ENCODE measurements at places on chromosomes 12 and 14.
A peak's percentile ranks its signal among the peaks of the same experiment; 100 is the strongest.

DNA sequence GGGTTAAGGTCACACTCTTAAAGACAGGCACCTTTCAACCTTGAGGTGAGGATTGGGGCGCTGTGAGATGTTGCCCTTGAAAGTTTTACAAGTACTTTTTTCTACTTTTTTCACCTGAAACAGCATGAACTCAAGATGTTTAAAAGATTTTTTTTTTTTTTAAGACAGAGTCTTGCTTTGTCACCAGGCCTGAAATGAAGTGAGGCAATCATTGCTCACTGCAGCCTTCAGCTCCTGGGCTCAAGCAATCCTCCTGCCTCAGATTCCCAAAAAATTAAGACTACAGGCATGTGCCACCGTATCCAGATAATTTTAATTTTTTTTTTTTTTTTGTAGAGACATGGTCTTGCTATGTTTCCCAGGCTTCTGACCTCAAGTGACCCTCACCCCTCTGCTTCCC, 243.9 kb downstream of the DIO2 start:
- no peak for DNase-seq

GRCh38 chr12:48773686-48774085, 15.2 kb downstream of the ADCY6 start:
- no peak for DNase-seq

DNA sequence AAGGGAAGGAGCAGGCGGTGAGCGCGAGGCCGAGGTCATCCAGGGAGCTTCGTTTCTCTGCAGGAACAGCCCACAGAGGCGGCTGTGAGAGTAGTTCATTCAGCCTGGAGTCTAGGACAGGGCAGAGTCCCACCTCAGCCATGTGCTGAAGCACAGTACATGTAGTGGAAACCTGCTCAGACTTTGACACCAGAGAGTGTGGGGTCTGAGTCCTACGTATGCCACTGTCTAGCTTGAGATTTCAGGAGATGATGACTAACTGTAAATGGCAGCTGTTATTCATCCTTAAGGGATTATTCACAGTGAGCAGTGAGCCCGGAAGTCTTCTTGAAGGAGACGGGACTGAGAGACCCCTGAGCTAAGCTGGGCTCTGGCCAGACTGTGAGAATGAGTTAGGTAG, 938 bp upstream of the SLC6A13 start:
- peak; percentile 54 for DNase-seq

- no peak for DNase-seq
Observed at GRCh38 chr14:91848504-91849001, 18.8 kb downstream of the TC2N start.

- DNase-seq: no peak
Observed at GRCh38 chr12:80818878-80819277, 102.2 kb downstream of the MYF5 start.

GRCh38 chr14:93970585-93970964, 5.8 kb downstream of the ASB2 start:
- DNase-seq: no peak

- DNase-seq: peak; percentile 54
Observed at GRCh38 chr12:63151623-63152320, 771 bp upstream of the AVPR1A start.

- DNase-seq: no peak
Observed at GRCh38 chr12:106152334-106152733, 13.6 kb upstream of the NUAK1 start.

GRCh38 chr12:25352083-25352918, 101.6 kb upstream of the KRAS start:
- DNase-seq: no peak

GRCh38 chr12:109523071-109523470, 45.6 kb downstream of the UBE3B start:
- DNase-seq: no peak

- no peak for DNase-seq
Observed at GRCh38 chr14:101004176-101004575, 100.7 kb upstream of the RTL1 start.

GRCh38 chr12:115922952-115923564, 354.4 kb downstream of the MED13L start:
- no peak for DNase-seq

DNA sequence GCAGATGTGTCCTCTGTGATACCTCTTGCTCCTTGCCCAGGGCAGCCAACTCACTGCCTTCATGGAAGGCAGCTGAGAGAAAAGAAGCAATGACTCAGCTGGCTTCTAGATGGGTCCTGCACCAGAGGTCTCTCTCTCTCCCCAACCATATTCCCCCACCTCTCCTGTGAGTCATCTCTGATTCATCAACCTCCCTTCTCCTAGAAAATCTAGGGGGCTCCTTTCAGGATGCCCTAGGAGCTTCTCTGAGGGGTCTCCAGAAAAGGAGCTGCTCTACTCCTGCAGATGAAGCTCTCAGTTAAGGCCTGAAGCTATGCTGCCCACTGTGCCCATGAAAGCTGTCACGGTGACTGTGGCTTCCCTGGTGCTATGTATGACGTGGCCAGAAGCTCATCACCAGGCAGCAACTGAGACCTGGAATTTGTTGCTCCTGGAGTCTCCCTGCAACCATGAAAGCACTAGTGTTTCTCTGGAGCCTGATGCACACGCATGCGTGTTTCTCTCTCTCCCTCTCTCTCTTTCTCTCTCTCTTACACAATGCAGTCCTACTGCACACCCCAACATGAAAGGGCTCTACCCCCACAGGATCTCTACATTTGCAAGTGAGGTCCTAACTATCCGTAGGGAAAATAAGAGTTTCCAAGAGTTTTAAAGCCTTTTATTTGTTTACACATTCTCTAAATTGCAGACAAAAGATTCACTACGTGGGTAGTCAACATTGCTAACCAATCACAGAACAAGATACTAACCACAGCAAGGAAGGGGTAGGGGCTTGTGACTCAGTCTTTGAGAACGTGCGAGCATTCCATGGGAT, 285.3 kb downstream of the DPF3 start:
- DNase-seq: peak; percentile 94

- no peak for DNase-seq
Observed at GRCh38 chr14:88993946-88994345, 169.5 kb downstream of the TTC8 start.

GRCh38 chr12:27095346-27095745, 13.0 kb upstream of the C12orf71 start:
- no peak for DNase-seq

GRCh38 chr14:72515779-72516770, 377.8 kb downstream of the DPF3 start:
- no peak for DNase-seq

GRCh38 chr14:102696856-102697495, 80.3 kb upstream of the TRAF3 start:
- DNase-seq: no peak

- no peak for DNase-seq
Observed at GRCh38 chr12:124399622-124400021, 104.7 kb downstream of the RFLNA start.

- DNase-seq: peak; percentile 44
Observed at GRCh38 chr14:83300476-83301064, 1766.9 kb upstream of the SEL1L start.

- DNase-seq: no peak
Observed at GRCh38 chr14:51082349-51082748, 12.6 kb downstream of the TRIM9 start.

DNA sequence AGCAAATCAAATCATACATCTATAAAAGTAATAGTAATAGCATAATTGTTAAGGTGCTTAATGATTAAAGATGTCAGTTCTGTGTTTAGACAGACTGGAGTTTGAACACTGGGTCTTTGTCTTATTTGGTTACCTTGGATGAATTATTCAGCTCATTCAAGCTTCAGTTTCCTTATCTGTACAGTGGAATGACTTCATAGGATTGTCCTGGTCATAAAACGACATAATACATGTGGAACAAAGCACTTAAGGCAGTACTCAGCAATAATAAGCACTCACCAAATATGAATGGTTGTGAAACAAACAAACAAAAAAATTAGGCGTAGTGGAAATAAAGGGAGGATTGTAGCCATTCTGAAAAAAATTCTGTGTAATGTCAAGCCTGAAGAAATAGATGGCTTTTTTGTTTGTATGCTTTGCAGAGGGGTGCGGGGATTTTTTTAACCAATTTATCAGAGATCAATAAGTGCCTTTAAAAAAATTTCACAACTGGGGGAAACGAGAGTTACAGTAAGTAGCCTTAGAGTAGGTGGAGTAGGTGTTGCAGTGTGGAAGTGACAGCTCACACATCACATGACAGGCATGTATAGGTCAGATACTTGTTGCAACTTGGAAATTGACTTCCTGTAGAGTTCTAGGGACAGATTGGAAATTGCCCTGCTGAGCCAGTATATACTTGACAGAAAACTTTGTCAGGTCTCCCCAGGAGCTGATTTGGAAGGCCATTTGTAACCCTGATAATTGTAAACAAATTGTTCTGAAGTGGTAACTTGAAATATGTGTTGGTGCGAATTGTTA, 157.7 kb downstream of the SLC15A5 start:
- no peak for DNase-seq

DNA sequence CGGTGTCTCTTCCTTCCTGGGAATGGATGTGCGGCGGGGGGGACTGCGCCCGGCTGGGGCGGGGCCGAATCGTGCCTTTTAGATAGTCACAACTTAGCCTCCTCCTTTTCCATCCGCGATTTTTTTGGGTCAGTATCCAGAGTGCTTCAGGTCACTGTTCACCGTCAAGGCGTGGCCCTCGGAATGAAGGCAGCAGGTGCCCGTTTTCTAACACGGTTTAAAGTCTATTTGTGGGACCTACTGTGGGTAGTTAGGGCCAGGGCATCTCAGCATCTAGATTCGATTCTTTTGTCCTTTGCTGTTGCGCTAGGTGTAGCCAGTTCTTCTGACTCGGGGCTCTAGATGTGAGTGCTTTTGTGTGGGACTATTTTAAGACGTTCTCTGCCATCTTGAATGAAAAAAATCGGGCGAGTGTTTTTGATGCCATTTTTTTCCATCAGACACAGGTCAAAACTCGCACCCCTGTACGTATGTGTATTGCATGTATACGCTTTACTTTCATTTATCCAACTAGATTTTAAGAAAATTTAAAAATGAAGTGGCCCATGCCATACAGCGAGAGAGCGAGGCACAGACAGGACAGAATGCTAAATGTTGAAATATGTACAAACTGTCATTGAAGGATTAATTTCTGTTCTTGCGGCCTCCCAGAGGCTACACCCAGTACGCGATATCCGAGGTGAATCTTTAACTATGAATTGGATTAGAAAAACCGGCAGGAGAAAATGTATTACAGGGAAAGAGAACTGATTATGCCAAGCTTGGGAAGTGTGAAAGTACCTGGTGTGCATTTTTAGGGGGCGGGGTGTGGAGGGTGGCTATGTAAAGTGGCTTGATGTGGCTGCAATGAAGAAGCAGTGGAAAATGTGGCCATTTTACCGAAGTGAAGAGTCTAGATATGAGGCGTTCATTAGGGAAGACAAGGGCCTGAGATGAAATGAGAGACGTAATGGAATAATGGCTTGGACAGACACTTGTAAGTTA, 835 bp downstream of the VEZT start:
- peak; percentile 63 for DNase-seq

DNA sequence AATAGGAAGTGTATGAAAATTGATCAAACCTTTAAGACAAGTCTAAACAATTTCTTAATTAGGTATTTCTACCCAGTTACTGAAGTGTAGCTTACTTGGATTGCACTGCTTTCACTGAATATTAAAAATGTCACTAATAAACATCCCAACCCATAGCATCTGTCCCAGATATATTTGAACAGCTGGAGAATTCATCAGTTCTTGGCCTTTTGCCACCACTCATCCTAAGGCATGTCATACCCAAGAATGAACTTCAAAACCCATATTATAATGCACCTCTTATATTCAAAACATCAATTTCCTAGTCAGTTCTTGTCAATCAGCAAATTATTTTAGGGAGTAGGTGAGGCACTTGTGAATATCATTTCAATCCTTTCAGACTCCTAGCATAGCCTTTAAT, 392.3 kb downstream of the PAWR start:
- peak; percentile 88 for DNase-seq

DNA sequence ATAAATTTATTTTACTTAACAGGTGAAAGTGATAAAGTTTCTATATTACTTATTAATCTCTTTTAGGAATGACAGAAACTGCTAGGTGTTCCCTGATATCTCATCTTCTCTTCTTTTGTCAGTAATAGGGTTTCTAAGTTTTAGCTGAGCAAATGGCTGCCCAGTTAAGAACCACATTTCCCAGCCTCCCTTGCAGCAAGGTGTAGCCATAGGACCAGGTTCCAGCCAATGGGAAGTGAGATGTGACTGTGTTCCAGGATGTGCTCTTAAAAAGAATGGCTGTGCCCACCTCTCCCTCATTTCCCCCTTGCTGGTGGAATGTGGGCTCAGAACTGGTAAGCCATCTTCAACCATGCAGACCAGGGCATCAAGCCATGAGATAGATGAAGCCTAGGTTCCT, 165.6 kb downstream of the HELB start:
- DNase-seq: peak; percentile 5

DNA sequence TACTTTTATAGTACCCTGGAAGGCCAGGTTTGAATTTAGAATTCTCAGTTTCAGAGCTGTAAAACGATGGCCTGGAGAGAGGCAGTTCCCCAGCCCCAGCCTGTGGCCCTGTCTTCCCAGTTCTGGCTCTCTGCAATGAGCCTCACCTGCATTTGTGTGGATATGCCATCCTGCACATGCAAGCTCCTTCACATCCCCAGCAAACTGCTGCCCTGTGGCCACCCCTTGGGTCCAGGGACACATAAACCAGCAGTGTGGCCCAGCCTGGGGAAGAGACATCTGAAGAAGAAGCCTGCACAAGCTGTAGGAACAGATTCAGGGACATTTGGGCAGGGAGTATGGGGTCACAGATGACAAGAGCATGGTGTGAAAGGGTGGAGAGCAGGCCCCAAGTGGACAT, 174.3 kb upstream of the CRY1 start:
- DNase-seq: no peak

DNA sequence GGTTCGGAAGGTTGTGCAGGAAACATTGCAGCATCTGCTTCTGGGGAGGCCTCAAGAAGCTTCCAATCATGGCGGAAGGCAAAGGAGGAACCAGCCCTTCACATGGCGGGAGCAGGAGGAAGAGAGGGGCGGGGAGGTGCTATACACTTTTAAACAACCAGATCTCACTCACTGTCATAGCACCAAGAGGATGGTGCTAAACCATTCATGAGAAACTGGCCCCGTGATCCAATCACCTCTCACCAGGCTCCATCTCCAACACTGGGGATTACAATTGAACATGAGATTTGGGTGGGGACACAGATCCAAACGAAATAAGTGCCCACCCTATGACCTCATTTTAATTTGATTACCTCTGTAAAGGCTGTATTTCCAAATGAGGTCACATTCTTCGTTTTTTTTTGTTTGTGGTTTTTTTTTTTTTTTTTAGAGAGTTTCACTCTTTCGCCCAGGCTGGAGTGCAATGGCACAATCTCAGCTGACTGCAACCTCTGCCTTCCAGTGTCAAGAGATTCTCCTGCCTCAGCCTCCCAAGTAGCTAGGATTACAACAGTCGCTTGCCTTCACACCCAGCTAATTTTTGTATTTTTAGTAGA, 11.4 kb upstream of the ORAI1 start:
- no peak for DNase-seq

- DNase-seq: no peak
Observed at GRCh38 chr12:52245962-52246569, 13.0 kb downstream of the KRT7 start.

GRCh38 chr14:97369901-97370300, 572.7 kb downstream of the VRK1 start:
- DNase-seq: no peak

Measured in LHCN-M2 (cell line).